Stimulated activated CD4-positive, alpha-beta T cell treated with anti-CD3 and anti-CD28 coated beads, Interleukin-15, amount 100 ng/mL, for 1 hour (primary cell): ENCODE measurements at places on chromosomes 1 and 21.

GRCh38 chr1:82700476-82700875 lies 899.7 kb downstream of the ADGRL2 start:
- DNase-seq = no peak

GRCh38 chr1:109256085-109256484 lies 6.7 kb downstream of the CELSR2 start:
- DNase-seq = no peak

- DNase-seq = no peak
Measured at GRCh38 chr1:84103197-84103992, 40.7 kb upstream of the PRKACB start.

GRCh38 chr1:167648252-167648849 lies 18.3 kb downstream of the RCSD1 start:
- no peak for DNase-seq
